ENCODE measurements at places on chromosomes 4 and X. TPM values are rescaled to one million over a fixed set of nuclear protein-coding genes. Genes with fewer than 3 reads are reported as not detected.

- DNase-seq: no peak
Observed at GRCh38 chr4:61446941-61447340, 246.8 kb downstream of the ADGRL3 start.

- no peak for DNase-seq
Observed at GRCh38 chr4:108690738-108691137, 40.3 kb downstream of the OSTC start.

The HSD17B13 gene
- not detected for total RNA-seq

The FAM47E gene
- 1.2 TPM for total RNA-seq

The ZMAT1 gene
- total RNA-seq: 26.7 TPM

DNA sequence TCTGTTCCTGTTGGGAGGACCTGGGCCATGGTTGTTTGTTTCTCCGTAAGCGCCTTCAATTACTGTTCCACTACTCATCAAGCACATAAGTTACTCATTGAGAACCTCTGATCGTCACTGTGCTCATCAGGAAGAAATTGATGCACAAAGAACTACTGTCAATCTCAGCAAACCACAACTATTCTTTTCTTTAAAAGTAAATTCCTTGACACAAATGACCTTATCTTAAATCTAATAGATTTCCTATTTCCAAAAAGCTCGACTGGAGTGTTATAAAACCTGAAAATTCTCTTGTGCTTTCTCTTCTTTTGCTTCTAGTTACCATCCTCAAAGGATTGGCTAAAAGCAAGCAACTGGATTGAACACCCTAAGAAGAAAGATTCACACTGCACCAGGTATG, at the start of gene MUC7:
TSS of gene MUC7 (plus strand) at position 301 of the 400 bp plus-strand sequence. CDS start 1,825 bp downstream, outside the sequence.
- no peak for DNase-seq

DNA sequence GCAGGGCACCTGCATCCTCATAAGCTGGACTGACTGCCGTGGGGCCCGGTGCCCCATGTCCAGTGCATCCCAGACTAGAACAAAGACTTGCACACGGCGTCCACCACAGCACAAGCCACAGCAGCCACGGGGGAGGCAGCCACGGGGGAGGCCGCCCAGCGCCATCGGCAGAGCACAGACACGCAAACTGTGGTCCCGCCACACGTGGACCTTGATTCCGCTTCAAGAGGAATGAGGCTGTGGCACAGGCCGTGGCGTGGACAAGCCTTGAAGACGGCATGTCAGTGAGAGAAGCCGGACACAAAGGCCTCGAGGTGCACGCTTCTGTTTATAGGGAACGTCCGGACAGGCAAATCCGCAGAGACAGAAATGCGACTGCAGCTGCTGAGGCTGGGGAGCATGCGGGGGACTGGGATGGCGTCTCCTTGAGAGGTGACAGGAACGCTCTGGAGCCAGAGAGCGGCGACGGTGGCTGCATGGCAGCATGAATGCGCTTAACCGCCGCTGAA, 10.1 kb upstream of the CPLX1 start:
- DNase-seq: no peak

DNA sequence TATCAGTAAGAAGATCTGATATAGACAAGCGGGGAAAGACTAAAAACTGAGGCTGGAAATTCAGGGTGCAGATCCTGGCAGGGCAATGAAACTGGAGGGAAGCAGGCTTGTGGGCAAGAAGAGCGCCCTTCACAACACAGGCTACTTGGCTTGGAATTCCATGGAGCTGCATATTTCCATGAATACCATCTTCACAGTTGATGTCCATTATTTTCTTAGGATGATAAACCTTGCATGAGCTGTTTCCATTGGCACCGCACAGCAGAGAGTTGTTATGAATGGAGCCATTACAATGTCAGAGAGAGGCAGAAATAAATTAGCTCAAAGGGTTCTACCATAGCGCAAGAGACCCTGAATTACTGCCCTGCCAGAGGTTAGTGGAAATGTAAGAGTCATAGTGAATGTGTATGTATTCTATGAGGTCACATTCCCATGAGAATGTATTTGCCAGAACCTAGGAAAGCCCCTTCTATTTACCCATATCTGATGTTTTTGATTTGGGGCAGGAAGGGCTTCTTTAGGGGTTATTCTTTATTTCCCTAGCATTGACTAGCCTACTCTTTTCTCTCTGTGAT, 215.6 kb downstream of the PALLD start:
- no peak for DNase-seq
